ENCODE measurements at places on chromosomes 5 and 9.

DNA sequence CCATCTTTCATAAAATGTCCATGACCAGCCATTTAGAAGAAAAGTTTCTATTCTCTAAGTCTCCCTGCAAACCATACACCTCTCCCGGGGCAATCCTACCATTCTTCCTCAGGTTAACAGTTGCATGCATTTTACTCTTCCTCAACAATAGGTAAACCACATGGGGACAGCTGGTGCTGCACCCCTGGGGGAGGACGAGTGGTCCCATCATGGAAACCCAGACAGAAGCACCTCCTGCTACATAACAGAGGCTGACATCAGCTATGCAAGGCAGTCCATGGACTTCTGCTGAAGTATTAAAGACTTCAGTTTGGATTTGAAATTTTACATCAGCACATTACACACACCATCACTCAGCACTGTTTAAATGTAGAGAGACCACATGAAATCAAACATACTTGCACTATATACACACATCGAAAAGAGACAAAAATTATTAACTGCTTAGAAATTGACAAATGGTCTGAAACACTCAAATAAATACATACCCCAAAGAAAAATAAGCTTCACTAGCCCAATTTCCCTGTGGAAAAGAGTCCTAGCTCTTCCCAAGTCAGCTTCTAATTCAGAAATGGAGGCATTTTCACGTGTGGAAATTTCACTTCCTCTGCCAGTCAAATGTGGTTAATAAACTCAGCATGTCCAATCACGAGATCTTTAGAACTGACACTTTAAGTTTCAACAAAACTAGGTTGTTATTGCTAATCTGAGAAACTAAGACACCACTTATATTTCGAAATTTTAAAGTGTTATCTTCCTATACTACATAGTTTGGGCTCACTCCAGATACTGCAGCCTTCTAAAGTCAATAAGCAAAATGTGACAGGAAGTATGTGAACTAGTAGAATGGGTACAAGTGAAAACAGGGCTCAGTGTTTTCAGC, 173.4 kb downstream of the ROR2 start:
- no peak for DNase-seq

DNA sequence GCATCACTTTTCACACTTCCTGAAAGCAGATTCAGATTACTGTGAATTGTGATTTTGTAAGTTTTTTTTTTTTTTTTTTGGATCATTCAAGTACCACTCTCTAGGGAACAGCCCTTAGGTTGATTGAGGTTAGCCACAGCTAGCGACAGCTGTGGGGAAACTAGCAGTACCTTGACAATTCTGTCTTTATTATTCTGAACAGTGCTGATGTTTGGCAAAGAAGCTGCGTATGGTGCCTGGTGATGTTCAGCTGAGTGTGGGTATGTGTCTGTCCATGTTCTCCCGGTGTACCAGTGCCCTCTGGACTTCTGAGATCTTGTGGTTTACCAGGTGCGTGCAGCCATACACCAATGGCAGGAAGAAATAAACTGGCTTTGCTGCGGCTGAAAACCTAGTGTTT, 117.3 kb upstream of the PLPPR1 start:
- no peak for DNase-seq

- DNase-seq = peak; percentile 19
These were observed 30.8 kb downstream of the SKP1 start for GRCh38 chr5:134145779-134146581.

DNA sequence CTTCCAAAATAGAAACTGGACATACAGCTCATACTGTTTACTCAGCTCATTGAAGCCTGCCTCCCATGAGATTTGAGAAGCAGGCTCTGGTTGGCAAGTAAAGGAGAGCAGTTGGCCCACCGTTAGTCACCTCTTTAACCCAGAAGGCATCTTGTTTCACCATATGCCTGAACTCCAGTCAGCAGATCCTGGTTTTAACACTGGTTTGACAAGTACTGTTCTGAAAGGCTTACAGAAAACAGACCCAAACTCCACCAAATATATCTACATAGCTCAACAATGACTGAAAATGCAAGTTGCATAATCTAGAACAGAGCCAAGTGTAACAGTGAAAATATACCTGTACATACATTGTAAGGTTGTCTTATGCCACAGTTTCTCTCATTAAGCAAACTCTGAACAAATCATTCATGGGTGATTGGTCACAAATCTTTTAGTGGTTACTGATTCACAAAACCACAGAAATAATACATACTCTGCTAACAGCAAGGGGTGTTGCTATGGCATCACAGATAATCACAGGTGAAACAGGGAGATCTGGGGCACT, 198.8 kb downstream of the BNC2 start:
- no peak for DNase-seq

DNA sequence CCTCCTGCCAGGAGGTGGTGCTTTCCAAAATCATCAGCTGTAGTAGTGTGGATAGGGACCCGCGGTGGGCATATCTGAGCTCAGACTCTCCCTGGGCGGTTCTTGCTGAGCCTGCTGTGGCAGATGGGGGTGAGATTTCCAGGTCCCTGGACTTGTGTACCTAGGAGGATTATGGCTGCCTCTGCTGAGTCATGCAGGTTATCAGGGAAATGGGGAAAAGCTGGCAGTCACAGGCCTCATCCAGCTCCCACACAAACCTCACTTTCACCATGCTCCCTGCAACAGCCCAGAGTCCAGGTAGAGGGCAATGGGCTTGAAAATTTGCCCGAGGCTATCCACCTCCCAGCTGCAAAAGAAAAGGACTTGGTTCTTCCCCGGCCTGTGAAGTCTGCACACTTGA, 23.4 kb upstream of the MAMDC2 start:
- DNase-seq = no peak

DNA sequence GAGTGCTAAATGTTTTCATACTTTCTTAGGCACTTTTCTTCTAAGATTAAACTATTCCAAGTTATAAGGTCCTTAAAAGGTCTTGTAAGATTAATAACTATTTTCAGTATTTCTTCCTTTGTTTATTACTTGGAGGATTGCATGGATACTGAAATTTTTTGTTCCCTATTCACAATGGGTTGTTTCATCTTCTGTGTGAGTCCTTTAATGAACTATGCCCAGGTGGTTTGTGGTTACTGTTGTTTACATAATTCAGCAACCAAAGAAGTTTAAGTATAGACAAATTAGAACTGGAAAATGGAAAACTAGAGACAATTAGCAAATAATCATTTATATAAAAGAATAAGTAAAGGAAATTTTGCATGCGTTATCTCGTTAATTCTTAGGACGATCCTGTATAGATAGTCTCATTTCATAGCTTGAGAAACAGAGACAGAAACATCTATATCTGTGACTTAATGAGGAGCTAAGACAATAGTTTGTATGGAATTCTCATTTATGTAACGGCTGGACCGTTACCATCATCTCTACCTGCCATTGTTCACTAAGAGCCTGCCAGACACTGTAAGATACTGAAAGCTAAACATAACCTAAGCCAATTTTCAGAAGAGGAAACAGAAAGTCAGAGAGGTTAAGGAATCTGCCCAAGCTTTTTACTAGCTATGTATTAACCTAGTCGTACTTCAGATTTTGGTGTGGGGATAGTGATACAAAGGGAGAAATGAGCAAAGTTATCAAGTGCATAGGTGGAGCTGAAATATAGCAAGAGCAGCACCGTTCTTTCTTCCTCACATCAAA, 148.2 kb downstream of the PAM start:
- no peak for DNase-seq

- DNase-seq = no peak
These were observed 41.5 kb upstream of the NOTCH1 start for GRCh38 chr9:136587145-136587943.

GRCh38 chr5:138464008-138464387, 1.3 kb upstream of the EGR1 start:
- no peak for DNase-seq

- DNase-seq = no peak
These were observed 121.3 kb downstream of the ADAMTS2 start for GRCh38 chr5:179223961-179224360.

DNA sequence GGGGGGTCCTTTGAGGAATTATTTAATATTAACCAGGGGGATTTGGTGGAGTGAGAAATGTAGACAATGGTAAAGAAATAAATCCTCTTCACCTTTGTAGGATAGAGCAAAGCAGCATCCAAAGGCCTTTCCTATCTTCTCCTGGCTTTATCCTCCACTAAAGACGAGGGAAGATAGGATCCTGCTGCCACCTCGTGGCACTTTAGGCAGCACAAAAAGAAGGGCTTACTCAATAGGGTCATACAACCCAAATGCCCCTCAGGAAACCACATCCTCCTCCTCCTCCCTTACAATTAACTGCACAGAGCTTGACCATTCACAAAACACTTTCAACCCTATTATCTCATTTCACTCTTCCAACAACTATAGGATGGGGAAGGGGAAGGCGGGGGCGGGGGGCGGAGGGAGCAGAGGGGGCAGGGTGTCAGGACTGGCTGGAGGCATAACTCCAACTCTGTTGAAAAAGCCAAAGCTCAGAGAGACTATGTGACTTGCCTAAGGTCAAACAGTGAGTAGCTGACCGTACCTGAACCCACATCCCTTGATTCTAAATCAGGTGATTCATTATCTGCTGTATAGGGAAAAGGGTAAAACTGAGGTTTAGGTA, 45.4 kb upstream of the MYOT start:
- no peak for DNase-seq

GRCh38 chr5:178145965-178146820, 7.5 kb downstream of the NHP2 start:
- DNase-seq = no peak

- no peak for DNase-seq
These were observed 72.5 kb upstream of the RASA1 start for GRCh38 chr5:87195104-87195591.

GRCh38 chr5:1971944-1972343, 89.2 kb upstream of the IRX4 start:
- no peak for DNase-seq

DNA sequence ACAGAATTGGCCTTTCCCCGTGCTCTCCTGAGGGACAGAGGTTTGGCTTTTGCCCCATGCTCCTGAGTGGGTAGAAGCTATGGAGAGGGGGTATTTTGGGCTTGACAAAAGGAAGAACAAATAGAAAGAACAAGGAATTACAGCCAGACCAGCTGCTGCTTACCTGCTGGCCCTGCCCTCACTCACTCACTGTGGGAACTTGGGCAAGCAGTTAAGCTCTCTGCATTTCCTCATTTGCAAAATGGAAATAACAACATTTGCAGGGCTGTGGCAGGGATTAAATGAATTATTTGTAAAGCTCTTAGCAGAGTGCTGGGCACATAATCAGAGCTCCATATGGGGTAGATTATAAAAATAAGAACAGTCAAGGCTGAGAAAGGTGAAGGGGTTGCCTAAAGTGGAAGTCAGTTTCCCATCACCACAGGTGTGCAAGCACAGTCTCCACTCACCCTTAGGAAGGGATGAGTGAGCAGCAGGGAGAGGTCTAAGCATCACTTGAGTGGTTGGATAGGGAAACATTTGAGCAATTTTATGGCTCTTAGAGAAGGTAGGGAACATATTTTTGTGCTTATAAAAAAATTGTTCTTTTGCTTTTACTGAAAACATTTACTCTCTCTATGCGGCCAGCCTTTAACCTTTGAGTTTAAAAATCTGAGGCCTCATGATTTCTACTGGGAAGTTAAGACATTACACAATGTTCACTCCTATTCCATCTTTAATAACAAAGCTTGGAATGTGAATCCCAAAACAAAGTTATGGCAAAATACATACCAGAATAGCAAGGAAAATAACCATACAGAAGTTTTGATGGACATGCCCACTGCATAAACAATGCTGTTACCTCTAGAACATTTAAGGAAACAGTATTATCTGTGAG, 42.8 kb upstream of the LHFPL2 start:
- DNase-seq = no peak

GRCh38 chr9:109166171-109166770, 778 bp downstream of the FRRS1L start:
- peak; percentile 14 for DNase-seq

DNA sequence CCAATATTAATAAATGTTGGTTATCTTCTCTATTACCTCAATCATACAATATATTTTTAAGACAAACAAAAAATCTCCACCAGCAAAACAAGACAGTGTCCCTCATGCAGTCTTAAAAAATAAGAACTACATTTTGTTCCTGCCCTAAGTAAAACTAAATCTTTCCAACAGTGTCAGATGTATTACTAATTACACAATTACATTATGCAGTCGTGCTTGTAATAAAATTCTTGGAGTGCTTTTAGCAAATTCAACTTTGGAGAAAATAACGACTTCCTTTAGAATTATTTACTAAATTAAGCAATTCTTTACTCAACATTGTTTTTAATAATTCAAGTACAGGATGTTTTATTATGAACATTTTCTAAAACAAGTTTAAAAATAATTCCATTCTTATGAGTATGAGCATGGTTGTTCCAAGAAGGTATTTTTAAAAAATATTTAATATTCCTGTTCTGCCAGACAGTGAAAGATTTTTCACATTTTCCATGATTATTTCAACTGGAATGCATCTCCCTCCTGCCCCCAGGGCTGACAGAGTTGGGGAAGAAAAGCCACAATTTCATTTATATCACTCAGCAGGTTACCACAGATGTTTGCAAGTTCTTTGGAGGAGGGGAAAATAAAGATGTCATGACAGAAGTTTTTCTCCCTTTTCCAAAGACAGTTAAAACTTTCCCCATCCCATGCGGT, 137.9 kb downstream of the FAM114A2 start:
- DNase-seq = no peak

DNA sequence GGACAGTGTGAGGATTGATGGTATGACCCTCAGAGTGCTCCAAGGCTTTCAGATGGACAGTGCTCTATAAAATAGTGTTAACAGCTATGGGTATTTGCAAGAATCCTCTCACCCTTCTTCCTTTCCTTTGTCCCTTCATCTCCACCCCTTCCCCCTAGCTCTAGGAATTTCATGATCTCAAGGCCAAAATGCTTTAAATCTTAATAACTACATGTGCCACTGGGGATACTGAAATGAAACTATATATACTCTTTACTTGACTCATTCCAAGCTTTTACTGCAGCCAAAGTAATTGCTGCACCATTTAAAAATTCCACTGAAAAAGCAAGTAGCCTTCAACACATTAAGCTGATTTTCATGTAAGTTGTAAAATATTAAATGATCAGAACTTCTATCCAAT, 361.6 kb upstream of the SLC30A5 start:
- DNase-seq = no peak

- no peak for DNase-seq
These were observed 102.7 kb downstream of the LRRC70 start for GRCh38 chr5:62681117-62681850.

- DNase-seq = no peak
These were observed 8.4 kb upstream of the FAM120AOS start for GRCh38 chr9:93461821-93462220.

- no peak for DNase-seq
These were observed 189.5 kb downstream of the ACTL7B start for GRCh38 chr9:108666240-108666784.

- no peak for DNase-seq
These were observed 84.6 kb upstream of the GRAMD2B start for GRCh38 chr5:126338635-126339034.

DNA sequence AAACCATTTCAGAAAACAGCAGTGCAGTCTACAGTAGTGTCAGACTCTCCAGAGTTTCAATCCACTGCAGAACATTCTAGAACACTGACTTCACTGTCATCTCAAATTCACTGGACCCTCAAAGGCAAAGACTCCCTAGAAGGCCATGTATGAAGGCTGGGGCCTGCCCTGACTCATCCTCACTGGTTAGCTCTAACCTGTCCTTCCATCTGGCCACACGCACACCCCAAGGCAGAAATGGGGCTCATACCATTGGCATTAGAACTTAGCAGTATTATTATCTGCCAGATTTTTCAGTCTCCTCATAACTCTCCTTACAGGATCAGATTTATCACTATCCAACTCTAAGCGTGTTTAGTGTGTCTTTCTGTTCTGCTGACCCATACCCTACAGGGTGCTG, 20.4 kb downstream of the S1PR3 start:
- DNase-seq = no peak

- DNase-seq = no peak
These were observed 29.8 kb upstream of the ZFR start for GRCh38 chr5:32474209-32474854.

Measured in cerebellar nuclear complex (tissue), 1 donor.